Stimulated activated CD8-positive, alpha-beta memory T cell treated with anti-CD3 and anti-CD28 coated beads, Interleukin-15, amount 100 ng/mL, for 4 hours (primary cell): ENCODE measurements at places on chromosomes 7 and 10.

GRCh38 chr10:46266306-46266985, 20.4 kb upstream of the ANTXRL start:
- no peak for DNase-seq

GRCh38 chr10:93211991-93212390, 138.3 kb downstream of the CYP26A1 start:
- no peak for DNase-seq

DNA sequence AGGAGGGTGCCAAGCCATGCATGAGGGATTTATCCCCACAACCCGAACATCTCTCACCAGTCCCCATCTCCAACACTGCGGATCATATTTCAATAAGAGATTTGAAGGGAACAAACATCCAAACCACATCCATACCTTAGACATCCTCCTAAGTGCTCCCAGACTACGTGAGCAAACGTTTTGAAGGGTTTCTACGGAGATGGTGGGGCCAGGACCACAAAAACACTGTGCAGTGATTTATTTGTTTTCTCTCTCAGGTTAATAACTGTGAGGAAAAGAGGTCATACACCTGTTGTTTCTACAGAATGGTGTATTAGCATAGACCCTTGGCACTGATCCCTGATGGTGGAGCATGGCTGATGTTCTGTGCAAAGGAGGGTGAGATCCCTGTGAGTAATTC, 277.8 kb downstream of the FRMD4A start:
- DNase-seq = no peak

DNA sequence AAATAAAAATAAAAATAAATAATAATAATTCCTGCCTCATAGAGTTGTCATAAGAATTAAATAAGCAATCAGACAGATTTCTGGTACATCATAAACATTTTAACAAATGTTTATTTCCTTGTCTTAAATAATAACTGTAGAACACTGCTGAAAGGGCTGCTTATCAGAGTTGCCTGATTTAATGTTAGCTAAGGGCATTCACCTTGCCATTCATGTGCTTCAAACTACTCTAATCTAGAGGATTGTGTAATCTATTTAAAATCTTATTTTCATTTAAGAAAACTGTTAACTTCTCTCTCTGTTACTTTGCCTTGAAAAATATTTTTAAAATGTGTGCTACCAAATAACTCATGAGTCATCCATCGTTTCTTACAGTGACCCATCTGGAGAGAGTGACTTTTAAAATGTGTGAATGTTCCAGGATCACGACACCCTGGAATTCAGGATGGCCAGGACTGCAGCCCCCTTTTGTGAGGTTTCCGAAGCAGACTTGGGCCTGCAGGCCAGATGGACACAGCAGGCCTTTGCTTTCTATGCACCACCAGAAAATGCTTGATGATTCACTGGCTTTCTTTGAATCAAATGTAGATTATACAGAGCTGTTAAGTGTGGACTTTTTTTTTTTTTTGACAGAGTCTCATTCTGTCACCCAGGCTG, 109.1 kb upstream of the TNS3 start:
- DNase-seq = no peak

DNA sequence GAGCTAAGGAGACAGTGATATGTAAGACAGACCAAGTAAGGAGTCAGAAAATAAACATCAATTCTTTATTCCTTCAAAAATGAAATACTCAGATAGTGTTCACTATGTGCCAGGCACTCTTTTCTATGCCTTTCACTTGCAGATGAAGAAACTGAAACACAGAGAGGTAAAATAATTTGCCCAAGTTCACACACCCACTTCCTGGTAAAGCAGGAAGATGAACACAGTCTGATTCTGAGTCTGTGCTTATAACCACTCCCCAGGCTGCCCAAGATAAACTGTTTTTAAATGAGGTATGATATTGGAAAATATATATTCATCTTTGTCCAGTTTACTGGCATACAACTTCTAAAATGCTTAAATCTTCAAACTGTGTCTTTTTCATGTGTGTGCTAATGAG, 294.4 kb upstream of the NPVF start:
- DNase-seq = no peak

DNA sequence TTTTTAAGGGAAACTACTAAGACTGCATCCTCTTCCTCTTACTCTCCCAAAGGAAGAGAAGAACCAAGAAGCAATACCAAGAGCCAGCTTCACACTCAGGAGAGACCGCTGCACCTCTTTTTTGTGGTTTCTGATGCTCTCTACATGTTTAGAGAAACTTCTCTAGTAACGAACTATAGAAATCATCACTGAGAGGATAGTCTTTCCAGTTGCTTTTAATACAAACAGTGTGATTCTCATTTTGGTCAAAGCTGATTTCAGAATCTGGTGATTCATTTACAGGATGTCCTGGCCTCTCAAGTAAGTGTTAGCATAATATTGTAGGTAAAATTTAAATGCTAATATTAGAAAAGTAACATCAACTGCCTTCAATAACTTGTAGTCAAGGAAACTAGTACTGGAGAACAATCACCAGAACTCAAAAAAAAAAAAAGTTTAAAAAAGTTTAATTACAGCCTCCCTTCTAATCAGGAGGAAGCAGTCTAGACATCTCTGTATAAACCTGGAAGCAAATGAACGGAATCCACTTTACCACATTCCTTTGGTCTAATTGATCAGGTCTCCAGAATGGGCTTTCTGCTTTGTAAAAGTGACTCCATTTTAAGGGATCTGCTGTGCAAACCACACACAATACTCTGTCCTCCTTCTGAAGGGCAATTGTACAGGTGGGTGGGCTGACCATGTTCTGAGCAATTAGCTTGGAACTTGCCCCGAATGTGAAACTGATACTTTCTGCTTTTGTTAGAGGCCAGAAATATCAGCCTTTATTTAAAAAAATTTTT, 3.0 kb downstream of the LAMB1 start:
- no peak for DNase-seq

GRCh38 chr10:59279476-59279875, 82.9 kb downstream of the FAM13C start:
- DNase-seq = no peak

DNA sequence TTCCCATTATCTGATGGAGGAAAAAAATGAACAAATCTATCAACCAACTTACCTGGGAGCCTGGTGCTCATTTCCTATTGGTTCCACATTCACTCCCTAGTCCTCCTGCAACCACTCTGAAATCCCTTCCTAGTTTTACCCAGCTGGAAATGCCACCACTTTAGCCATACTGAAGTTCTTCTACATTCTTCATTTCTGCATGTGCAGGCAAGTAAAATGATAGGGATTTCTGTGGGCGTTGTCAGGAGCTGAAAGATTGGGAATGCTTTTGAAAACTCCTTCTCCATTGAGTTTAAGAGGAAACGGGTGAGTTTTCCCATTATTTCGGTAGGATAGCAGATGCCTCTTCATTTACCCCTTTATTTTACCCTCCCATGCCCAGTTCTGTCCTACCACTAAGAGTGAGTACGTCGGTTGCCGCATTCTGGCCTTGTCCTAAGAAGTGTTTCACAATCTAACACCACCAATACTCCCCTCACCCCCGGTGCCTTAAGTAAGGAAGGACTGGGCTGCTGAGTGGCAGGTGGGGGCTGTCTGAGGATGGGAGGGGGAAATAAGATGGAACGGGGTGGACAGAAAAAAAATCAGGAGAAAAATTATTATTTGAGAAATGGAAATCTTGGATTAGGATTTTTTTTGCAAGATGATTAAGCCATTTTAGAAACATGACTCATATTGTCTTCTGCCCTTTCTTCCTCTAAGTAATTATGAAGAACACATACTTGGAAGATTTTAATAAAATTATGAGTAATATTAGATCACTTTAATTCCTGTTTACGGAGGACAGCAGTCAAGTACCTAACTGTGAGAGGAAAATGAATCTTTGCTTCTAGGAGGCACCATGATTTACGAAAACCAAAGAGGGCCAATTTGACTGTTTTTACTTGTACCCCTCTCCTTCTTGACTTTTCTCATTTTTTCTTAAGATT, 13.2 kb upstream of the TAS2R60 start:
- no peak for DNase-seq

DNA sequence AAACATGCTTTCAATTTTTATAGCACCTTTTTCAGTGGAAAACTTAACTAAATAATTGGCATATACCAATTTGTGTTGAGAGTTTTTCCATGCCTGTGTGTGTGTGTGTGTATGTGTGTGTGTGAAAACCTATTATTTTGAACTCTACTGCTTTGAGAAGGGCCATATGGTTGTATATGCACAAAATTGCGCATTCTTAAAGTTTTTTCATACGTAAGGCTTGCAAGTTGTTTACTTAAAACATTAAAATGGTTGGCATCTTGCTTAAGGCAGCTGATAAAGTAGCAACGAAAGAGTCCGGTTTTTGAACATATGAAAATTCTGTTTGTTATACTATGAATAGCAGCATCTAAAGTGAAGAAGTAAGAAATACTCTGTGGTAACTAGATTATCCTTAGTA, 84.1 kb downstream of the HDAC9 start:
- no peak for DNase-seq

DNA sequence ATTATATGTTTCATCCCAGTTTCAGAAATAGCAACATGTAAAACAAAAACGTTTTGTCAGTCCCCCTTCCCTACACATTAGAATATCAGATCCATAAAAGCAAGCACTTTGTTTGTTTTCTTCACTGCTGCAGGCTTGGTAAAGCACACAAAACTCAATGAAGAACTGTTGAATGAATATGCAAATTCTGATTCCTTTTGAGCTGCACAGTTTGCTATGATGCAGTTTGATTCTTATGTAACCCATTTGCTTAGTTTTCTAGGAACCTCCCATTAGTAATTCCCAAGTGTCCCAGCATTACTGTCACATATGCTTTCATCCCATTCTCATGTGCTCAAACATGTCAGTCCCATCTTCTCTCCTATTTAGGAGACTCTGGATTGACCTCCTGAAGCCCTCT, 26.1 kb upstream of the CHCHD3 start:
- no peak for DNase-seq

DNA sequence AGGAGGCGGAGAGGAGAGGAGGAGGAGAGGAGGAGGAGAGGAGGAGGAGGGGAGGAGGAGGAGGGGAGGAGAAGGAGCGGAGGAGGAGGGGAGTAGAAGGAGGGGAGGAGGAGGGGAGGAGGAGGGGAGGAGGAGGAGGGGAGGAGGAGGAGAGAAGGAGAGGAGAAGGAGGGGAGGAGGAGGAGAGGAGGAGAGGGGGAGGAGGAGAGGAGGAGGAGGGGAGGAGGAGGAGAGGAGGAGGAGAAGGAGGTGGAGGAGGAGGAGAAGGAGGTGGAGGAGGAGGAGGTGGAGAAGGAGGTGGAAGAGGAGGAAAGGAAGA, 15.5 kb upstream of the CRCP start:
- no peak for DNase-seq

DNA sequence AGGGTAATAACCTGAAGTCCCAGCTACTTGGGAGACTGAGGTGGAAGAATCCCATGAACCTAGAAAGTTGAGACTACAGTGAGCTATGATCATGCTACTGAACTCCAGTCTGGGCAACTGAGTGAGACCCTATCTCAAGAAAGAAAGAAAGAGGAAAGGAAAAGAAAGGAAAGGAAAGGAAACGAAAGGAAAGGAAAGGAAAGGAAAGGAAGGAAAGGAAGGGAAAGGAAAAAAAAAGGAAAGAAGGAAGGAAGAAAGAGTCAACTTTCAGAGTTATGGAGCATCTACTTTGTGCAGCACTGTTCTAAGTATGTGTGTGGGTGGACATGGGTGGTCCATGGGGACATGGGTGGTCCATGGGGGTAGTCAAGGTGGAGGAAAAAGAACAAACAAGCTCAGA, 24.1 kb upstream of the R3HCC1L start:
- no peak for DNase-seq

GRCh38 chr7:150986099-150986512, 4.7 kb upstream of the NOS3 start:
- DNase-seq = no peak

- DNase-seq = no peak
These were observed 107.1 kb upstream of the FAM20C start for GRCh38 chr7:85074-85882.

- DNase-seq = no peak
These were observed 82.9 kb upstream of the STRIP2 start for GRCh38 chr7:129351320-129351719.

DNA sequence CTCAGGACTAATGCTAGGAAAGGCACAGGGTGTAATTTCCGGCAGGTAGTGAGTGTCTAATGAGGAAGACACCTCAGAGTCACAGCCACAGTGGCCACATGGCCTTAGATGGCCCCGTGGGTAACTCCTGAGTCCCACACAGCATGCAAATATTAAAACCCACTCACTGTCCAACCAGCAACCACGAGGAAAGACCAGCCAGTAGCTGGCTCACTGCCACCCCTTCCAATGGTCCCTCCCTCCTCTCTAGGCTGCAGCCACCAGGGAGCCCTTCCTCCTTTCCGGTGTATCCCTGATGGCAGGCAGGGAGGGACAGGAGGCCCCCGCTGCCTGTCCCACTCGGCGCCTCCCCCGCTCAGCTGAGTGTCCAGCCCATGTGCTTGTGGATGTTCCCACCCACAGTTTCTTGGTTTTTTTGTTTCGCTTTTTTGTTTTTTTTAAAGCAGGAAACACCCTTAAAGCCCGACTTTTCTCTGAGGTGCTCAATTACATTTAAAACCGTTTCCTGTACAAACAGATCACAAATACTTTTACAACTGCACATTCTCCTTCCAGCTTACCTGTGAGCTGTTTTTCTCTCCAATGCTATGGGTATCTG, 9.2 kb downstream of the BNIP3 start:
- peak; percentile 17 for DNase-seq

GRCh38 chr7:102104245-102104644, 182.4 kb upstream of the SH2B2 start:
- no peak for DNase-seq
